ENCODE measurements at places on chromosomes 12 and 14. TPM values are rescaled to one million over a fixed set of nuclear protein-coding genes. Genes with fewer than 3 reads are reported as not detected.

- no peak for DNase-seq
Measured at GRCh38 chr12:48954841-48955501, 2.3 kb downstream of the ARF3 start.

The MYF6 gene
- not detected for total RNA-seq

The ADCY4 gene
- 8.1 TPM for total RNA-seq

The SAV1 gene
- 32.0 TPM for total RNA-seq

DNA sequence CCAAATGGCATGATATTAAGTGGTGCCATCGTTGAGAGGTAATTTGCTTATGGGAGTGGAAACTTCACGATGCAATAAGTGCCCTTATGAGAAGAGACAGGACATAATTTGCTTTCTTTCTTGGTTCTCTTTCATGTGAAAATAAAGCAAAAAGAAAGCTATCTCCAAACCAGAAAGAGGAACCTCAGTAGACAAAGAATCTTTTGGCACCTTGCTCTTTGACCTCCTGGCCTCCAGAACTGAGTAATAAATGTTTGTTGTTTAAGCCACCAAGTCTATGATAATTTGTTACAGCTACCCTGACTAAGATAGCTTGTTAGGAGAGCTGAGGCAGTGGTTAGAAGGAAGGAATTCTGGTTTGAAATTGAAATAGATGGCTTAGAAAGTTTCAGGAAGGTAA, 39.6 kb downstream of the CCER1 start:
- no peak for DNase-seq

- DNase-seq, result no peak
Measured at GRCh38 chr12:114245555-114245954, 160.4 kb downstream of the TBX5 start.

DNA sequence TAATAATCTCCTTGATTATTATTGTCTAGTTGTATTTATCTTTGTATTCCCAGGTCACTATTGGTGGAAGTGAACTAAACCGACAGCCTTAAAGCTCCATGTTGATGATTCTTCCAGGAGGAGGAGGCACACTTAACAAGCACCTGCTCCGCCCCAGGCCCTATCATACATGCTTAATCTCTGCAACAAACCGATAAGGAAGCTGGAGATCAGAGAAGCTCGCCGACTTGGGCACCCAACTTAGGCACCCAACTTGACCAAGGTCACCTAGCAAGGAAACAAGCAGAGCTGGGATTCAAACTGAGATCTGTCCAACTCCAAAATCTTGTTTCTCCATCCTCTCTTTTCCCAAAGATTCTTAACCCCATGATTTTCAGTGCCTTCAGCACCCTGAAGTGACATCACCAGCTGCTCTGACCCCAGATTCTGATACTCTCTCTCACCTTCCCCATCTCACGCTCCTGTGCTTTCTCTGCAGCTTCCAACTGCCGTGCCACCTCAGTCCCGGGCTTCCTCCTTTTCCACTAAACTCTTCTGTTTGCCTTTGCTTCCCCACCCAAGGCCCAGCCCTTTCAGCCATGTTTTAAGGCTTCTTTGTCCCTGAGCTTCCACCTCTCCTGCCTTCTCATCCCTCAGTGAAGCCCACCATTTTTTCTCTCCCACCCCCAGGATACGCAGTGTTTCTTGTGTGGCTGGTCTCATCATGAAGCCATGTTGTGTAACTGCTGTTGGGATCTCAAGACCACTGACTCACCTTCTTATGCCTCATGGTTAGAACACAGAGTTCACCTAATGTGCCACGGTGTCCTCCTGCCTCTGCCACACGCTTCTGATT, 6.6 kb upstream of the KRT18 start:
- DNase-seq, result no peak
